HT-29 (cell line): ENCODE measurements at places on chromosomes 3 and 15.

DNA sequence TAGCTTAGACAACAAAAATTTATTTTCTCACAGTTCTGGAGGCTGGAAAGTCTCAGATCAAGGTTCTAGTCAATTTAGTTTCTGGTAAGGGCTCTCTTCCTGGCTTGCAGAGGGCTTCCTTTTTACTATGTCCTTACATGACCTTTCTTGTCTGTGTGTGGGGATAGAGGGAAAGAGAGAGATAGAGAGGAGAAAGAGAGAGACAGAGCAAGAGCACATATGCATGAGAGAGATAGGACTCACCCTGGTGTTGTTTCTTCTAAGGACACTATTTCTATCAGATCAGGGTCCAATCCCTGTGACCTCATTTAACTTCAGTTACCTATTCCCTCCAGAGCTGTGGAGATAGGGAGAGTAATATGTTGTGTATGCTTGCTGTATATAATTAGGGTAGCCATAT lies 44.9 kb upstream of the TEX9 start:
- no peak for DNase-seq

DNA sequence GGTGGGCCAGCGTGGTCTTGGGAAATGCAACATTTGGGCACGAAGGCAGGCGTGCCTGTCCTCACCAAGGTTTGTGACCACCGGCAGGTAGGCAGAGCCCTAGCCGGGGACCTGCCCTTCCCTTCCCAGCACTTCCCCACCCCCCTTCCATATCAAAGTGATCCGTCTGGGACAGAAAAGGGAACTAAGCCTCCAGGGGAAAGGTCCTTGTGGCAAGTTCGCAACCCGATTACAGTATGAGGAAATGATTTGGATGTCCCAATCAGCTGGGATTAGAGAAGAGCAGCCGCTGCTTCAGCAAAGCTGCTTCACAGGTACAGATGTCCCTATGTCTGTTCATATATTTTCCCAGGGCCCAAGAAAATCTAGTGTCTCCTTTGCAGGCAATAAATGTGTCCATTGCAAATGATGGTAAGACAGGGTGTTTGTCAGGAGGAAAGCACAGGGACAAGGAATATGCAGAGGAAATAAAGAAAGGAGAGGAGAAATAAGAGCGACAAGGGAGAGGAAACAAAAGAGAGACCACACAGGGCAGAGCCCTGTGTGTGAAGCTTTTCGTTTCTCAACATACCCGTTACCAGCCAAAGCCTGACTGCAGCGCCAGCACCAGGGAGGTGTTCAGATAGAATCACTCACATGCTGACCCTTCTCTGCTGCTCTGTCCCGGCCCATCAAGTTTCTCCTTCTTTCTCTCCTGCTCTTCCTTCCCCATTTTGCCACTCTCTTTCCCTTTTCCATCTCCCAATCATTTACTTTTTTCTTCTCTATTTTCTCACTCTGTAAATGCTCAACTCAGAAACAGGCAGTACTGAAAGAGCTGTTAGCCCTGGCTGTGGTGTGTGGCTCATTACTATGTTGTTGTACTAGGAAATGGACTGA lies 17.4 kb upstream of the SECISBP2L start:
- DNase-seq, result no peak

DNA sequence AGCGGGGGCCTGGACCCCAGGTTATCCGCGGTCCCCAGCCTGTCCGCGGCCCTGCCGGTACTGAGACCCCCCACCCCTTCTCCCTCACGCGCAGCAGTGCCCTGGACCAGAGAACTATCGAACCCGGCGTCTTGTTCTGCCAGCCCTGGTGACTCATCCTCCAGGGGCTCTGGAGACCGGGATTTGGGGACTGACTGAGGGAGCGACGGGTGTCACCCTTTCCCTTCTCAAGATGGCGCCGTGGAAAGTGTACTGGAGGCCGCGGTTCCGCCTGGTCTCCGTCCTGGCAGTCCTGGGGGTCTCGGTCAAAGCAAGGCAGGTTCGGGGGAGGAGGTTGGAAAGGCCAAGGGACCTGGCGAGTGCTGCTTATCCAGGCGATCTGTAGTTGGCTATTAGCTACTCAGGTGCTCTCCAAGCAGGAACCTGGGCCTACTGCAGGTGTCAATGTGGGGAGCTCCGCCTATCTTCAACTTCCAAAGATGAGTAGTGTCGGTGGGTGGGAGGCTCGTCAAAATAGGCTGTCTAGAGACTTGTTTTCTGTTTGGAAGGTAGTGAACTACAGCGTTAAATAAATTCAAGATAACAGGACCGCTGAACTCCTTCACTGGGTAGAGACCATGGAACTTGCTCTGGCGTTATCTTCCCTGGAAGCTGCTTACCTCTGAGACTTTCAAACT lies 790 bp downstream of the RAB5A start:
- DNase-seq, result peak; percentile 40

DNA sequence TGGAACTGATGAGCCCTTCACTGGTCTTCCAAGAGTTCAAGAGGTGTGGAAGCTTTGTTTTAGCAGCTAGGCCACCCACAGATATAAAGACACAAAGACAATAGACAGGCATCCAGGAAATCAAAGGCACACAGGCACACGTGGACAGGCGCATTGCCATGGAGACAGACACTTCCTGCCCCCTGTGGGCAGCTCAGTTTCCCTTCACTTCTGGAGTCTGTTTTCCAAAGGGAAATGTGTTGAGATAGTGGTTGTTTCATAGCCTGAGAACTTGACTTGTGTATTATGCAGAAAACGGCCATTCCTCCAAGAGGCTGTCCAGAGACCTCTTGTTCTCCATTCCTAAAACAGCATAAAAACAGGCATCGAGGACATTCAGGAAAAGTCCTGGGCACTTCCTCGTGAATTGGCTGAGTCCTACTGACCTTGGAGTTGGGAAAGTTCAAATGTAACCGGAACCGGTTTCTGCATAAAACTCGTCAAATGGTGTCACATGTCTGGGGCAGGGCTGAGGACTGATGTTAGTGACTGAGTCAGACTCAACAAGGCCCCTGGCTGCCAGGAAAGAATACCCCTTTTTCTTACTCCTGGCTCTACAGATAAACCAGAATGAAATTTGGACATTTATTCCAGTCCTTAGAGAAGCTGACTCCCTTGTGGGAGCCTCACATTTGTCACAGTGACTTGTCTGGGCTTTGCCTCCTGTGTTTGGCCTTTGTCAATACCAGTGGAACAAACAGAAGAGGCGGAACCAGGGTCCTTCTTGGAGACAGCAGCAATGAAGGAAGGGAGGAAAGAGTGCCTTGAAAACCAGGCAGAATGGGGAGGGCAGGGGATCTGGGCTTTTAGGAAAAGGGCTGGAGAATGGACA lies 1.3 kb downstream of the ALPK3 start:
- peak; percentile 85 for DNase-seq

DNA sequence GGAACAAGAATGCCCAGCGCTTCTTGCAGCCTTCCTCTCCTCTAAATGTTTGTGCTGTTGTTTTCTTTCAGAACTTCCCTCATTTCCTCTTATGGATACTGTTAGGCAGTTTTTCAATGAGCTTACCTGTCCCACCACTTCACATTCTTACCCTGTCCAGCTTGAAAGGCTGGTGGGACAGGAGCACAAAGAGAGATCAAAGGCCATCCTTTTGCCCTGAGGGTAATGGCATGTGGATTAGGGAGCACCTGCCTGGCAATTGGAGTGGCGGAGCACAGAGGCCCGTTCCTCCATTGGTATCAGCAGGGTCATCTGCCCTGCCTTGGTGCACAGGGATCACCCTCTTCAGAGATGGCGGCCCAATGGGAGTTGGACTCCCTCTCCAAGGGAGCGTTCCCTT lies 170.1 kb upstream of the UBE3A start:
- DNase-seq, result no peak

- DNase-seq, result no peak
These were observed 98.6 kb downstream of the FBLN2 start for GRCh38 chr3:13647298-13648059.

DNA sequence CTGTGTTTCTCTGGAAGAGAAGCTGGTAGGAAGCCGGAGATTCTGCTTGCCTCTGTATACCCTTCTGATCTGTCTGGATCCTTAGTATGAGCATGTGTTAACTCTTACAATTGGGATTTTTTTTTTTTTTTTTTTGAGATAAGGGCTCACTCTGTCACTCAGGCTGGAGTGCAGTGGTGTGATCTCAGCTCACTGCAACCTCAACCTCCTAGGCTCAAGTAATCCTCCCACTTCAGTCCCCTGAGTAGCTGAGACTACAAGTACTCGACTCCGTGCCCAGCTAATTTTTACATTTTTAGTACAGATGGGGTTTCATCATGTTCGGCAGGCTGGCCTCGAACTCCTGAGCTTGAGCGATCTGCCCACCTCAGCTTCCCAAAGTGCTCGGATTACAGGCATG lies 44.5 kb downstream of the RPN1 start:
- DNase-seq, result no peak

GRCh38 chr3:171873580-171873979 lies 30.4 kb downstream of the TMEM212 start:
- no peak for DNase-seq

DNA sequence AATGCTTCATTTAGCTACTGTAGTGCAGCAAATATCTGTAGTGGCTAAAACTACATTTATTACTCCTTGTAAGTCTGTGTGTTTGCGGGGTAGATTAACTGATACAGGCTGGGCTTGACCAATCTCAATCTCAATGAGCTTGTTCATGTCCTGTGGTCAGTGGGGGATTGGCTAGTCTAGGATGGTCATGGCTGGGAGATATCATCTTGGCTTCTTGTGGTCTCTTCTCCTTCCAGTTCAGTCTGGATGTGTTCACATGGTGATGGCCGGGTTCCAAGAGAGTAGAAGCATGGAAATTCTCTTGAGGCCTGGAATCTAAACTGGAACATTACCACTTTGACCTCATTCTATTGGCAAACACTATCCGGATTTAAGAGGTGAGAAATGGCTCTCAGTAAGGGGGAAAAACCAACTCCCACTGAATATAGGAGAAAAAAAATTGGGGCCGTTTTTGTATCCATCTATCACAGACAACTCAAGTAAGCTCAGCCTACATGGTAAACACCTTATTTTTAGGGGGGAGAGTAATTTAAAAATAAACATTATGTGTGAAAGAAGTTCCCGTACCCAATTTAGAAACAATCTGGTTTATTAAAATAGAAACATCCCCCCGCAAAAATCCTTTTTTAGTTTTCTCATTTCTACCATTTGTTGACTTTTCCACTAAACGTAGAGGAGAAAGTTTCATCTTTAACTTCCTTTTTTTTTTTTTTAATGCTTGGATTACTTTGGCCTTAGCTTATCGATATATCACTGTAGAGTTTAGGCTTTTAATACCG lies 284.9 kb upstream of the TBC1D5 start:
- no peak for DNase-seq

GRCh38 chr15:82647835-82648256 lies 683 bp upstream of the CPEB1 start:
- DNase-seq, result no peak

GRCh38 chr15:71219101-71219500 lies 103.8 kb downstream of the THSD4 start:
- no peak for DNase-seq

DNA sequence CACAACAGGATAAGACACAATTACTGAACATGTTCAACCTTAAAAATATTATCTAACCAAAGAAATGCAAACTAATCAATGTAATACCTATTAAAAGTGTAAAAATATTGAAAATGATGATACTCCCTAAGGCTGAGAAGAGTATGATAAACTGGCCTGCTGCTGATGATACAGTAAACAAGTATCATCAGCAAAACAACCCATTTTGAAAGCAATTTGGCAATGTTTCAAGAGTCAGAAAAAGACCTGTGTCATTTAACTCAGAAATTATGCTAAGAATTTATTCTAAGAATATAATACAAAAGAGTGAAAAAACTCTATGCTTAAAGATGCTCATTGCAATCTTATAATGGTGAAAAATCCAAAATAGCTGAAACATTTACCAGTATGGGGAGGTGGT lies 22.1 kb downstream of the CCDC191 start:
- no peak for DNase-seq

DNA sequence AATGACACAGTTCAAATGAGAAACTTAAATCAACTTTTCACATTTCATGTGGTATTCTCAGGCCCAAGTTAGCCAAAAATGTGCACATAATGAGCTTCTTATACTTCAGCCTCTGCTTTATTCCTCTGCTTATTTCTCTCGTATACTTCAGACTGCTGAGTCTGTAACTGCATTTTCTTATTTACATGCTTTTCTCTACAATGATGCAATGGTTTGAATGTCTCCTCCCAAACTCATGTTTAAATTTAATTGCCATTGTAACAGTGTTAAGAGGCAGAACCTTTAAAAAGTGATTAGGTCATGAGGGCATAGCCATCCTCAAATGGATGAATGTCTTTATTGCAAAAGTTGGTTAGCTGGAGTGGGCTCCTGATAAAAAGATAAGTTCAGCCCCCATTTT lies 184.2 kb downstream of the SUCLG2 start:
- DNase-seq, result no peak

DNA sequence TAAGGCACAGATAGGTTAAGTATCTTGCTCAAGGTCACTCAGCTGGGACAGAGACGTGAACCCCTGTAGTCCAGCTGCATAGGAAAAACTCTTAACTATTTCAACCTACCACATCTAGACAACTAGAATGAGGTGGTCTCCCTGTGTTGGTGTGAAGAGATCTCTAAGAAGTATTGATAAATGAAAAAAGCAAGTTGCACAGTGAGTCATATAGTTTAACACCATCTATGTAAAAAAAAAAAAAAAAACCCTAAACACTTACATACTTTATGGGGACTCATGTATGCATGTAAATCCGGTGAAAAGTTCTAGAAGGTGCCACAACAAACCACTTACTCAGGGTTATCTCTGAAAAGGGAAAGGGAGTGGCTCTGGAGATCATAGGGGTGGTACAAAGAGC lies 185.5 kb downstream of the SATB1 start:
- DNase-seq, result no peak

DNA sequence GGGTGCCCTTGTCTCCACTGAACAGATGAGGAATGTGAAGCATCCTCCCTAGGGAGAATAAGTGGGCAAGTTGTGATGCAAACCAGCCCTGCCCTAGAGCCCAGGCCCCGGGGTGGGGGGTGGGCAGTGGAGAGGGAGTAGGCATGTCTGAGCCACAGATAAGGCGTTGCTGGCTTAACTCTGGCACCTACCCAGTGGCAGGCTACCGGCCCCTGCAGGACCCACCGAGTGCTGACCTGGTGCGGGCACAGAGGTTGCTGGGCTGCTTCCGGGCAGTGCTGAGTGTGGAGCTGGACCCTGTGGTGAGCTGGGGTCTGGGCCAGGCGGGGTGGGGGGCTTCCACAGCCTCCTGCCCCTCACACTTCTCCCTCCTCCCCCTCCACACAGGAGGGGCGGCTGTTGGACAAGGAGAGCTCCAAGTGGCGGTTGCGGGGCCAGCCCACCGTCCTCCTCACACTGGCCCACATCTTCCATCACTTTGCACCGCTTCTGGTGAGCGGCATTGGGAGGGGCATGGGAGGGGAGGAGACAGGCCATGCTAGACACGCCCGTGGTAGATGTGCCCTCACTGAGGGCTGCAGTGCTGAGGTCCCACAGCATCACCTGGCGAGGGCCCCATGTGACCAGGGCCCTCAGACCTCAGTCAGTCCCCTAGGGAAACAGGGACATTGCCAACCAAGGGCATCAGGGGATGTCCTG lies 10.1 kb downstream of the RNF123 start:
- DNase-seq, result no peak

GRCh38 chr3:1616744-1617143 lies 481.9 kb upstream of the CNTN4 start:
- DNase-seq, result no peak
